ENCODE measurements at places on chromosomes 16 and 17.

DNA sequence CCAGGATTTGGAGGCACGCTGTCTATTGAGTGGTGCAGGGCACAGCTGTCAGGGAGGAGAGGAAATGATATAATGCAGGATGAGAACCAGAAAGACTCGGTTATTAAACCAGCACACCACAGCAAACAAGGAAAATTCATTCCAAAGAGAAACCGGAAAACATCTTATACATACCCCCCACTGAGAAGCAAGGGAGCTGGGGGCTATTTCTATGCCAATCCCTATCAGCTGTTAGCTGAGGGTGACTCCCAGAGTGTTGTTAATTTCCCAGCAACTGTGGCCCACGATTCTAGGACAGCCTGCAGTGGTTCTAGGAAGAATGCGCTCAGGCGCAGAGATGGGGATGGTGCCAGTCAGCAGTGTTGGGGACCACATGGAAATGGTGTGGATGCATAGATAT is 467.3 kb downstream of the PMP22 start:
- DNase-seq, result no peak

GRCh38 chr17:5705081-5705875 is 121.0 kb upstream of the NLRP1 start:
- no peak for DNase-seq

- DNase-seq, result no peak
These were observed 253.2 kb upstream of the IRX5 start for GRCh38 chr16:54677308-54677950.

GRCh38 chr17:38463451-38463858 is 35.2 kb downstream of the ARHGAP23 start:
- DNase-seq, result no peak

GRCh38 chr17:9792181-9792840 is 919 bp upstream of the DHRS7C start:
- DNase-seq, result no peak

- no peak for DNase-seq
These were observed 115.3 kb downstream of the CEP112 start for GRCh38 chr17:66076546-66077190.

DNA sequence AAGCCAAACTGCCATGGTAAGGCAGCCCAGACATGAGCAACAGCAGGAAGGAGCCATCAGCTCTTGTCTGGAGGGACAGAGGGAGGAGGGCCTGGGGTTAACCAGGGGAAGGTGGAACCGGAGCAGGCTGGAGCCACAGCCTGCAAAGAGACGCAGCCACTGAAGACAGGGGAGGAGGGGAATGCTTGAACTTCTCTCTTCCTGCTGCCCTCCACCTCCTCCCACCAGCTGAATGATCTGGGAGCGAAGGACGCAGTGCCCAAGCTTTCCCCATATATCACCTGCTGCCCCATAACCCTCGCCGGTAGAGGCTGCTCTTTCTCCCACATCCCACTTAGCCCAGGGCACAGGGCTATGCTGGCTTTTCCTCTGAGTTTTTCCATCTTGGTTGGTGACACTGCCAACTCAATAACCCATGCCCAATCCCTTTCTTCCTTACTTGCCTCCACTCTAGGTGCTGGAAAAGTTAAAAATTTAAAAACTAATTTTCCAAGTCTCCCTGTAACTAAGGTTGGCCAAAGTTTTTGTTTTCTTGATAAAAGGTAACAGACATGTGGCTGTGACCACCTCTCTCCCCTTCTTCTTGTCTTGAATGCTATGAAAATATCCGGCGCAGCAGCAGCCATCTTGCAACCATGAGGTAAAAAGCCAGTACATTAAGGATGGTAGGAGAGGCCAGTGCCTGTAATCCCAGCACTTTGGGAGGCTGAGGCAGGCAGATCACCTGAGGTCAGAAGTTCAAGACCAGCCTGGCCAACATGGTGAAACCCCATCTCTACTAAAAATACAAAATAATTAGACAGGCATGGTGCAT is 21.8 kb upstream of the CACNG4 start:
- DNase-seq, result no peak

- no peak for DNase-seq
These were observed 604 bp downstream of the HS3ST3B1 start for GRCh38 chr17:14301279-14302090.

DNA sequence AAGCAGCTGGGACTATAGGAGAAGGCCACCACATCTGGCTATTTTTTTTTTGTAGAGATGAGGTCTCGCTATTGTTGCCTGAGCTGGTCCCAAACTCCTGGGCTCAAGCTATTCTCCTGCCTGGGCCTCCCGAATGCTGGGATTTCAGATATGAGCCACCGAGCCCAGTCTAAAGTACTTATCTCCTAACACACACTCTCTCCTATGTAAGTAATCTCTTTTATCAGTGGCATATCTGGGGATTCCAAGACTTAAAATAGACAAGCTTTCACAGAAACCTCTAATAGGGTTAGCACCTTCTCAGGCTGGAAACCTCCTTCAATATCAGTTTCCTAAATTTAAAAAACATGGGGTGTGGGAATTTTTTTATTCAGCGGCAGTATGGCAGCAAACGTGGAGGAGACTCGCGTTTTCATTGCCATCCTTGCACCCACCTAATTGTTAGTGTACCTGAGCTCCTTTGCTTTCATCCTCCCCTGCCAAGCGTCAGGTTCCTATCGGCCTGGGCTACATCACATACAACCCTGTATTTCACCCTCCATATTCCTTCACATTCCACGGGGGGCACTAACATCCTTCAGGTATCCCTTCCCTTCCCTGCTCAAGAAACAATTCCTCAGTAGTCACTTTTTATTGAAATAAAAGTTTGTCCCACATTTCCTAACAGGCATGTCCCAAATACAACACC is 1.1 kb downstream of the EZH1 start:
- no peak for DNase-seq

DNA sequence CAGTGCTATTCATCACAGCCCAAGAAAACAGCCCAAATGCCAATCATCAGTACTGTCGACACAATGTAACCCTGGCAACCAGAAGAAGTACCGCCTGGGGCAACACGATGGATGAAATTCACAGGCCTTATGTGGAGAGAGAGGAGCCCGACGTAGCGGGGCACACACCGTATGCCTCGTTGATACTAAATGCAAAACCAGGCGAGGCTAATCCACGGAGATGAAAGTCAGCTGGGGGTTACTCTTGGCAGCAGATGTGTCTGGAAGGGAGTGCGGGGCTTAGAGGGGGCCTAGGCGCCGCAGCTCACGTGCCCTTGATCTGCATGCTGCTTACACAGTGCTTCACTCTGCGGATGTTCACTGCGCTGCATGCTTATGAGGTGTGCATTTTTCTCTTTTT is 29.8 kb downstream of the ITGAE start:
- no peak for DNase-seq

GRCh38 chr17:72719206-72719577 is 373.3 kb downstream of the SLC39A11 start:
- DNase-seq, result no peak

- no peak for DNase-seq
These were observed 38.1 kb downstream of the CDRT15 start for GRCh38 chr17:14198575-14198974.

- DNase-seq, result no peak
These were observed 180.5 kb downstream of the CDH13 start for GRCh38 chr16:82807311-82807710.

- DNase-seq, result no peak
These were observed 504.1 kb upstream of the GOT2 start for GRCh38 chr16:59238246-59238645.

GRCh38 chr16:71923941-71924690 is 28.8 kb downstream of the IST1 start:
- no peak for DNase-seq

GRCh38 chr17:57517273-57517631 is 227.8 kb downstream of the CCDC182 start:
- no peak for DNase-seq

DNA sequence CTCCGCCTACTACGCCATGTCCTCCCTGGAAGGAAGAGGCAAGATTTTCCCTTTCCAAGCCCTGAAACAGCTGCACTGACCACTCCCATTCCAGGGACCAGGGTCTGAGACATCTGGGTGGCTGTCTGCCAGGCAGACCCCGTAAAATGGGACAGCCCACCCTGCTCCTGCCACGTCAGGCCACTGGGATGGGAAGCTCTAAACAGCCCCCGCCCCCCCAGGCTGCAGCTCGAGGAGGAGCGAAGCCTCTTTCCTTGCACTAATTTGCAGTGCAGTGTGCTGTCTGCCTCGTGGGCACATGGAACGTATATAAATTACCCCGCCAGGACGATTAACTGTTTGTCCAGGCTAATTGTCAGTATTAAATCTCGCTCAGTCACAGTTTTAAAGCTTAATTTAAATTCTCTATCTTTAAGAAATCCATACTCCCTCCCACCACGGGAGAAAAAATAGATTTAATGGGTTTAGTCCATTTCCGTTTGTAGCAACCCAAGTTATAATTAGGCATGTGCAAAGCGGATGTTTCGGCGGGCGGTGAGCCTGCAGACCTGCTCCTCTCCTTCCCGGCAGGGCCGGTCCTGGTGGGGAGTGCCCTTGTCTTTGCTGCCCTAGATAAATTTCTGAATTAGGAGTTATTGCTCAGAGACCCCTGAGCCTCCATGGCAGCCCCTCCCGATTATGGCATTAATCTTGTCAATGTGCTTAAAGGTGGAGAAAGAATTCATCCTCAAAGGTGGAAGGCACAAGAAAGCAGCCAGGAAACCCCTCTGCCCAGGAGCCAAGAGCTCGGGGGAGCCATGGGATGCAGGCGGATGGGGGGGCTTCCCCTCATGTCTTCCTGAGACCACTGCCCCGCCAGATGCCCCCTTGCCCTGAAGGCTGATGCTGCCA is 268.0 kb upstream of the TNRC6C start:
- DNase-seq, result no peak

DNA sequence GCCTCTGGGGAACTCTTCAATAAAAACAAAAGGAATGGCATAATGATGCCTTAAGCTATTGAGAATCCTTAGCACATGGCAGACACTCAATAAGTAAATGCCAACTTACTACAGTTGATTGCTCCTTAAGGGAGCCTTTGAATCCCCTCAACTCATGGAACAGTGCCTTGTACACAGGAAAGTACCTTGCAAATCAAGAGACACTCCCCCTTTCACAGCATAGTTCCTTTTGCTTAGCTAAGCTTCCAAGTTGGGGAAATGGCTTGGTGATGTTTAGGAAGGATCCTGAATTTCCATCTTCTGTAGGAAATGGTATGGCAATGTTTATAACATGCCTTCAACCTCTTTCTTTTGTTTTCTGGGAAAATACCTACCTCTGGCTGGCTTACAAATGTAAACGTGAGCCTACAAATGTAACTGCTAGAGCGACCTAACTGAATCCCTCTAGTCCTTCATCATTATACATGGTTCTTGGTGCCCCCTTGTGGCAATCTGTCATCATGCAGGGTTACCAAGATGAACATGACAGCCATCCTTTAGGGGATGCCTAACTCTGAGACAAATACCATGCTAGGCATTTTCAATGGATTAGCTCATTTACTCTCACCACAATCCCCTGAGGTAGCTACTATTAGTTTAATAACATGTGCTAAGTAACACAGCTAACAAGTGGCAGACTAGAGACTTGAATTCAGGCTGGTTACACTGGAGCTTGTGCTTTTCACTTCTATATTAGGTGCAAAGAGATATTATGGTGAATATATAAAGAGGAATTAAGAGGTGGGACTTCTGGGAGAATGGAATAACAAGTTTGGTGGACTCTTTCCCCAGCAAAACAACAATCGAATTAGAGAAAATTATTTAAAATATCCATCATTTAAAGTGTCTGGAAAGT is 65.0 kb downstream of the MMD start:
- DNase-seq, result peak; percentile 57

- no peak for DNase-seq
These were observed 1.9 kb downstream of the CDH11 start for GRCh38 chr16:65119901-65120401.

- DNase-seq, result no peak
These were observed 39.9 kb downstream of the RNF157 start for GRCh38 chr17:76200354-76200753.

- no peak for DNase-seq
These were observed 9.4 kb downstream of the SCPEP1 start for GRCh38 chr17:56987283-56987834.

DNA sequence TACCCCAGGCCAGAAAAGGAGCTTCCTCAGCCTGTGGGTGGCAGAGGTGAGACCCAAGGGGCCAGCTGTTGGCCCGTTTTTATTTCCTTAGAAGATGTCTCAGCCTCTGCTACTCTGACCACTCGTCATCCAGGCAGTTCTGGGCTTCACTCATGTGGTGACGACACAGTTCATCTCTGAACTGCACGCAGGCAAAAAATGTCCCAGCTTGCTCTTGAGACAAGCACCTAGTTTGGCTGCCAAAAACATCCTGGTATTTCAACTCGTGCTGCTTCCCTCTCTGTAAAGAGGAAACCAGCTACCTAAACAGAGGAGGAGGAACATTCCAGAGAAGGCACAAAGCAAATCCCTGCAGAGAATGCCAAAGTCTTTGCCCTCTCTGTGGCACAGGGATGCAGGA is 125.7 kb downstream of the XYLT1 start:
- DNase-seq, result no peak

GRCh38 chr16:11520442-11520841 is 66.3 kb downstream of the LITAF start:
- DNase-seq, result no peak

All from activated CD4-positive, CD25-positive, alpha-beta regulatory T cell treated with anti-CD3 and anti-CD28 coated beads, Interleukin-2, amount 50 U/mL, for 16 hours (primary cell).